ENCODE measurements at places on chromosomes 6 and 20.

DNA sequence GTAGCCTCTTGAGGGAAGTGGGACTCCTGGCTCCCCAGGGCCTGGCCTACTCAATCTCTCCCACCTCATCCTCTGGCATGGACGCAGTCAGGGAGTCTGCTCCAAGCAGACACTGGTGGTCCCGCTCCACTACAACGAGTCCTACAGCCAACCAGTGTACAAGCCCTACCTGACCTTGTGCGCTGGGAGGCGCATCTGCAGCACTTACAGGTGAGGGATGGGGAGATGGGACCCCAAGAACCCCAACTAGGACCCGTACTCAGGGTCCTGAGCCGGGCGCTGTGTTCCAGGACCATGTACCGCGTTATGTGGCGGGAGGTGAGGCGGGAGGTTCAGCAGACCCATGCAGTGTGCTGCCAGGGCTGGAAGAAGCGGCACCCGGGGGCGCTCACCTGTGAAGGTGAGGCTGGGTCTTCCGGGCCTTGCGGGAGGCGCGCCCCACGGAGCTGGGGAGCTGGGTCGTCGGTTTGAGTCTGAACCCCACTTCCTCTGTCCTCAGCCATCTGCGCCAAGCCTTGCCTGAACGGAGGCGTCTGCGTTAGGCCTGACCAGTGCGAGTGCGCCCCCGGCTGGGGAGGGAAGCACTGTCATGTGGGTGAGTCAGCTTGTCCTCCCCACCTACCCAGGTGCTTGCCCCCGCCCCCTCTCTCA is 2.1 kb downstream of the EGFL8 start:
- no peak for DNase-seq

- DNase-seq: no peak
Observed at GRCh38 chr6:73766040-73766439, 70.0 kb downstream of the CD109 start.

DNA sequence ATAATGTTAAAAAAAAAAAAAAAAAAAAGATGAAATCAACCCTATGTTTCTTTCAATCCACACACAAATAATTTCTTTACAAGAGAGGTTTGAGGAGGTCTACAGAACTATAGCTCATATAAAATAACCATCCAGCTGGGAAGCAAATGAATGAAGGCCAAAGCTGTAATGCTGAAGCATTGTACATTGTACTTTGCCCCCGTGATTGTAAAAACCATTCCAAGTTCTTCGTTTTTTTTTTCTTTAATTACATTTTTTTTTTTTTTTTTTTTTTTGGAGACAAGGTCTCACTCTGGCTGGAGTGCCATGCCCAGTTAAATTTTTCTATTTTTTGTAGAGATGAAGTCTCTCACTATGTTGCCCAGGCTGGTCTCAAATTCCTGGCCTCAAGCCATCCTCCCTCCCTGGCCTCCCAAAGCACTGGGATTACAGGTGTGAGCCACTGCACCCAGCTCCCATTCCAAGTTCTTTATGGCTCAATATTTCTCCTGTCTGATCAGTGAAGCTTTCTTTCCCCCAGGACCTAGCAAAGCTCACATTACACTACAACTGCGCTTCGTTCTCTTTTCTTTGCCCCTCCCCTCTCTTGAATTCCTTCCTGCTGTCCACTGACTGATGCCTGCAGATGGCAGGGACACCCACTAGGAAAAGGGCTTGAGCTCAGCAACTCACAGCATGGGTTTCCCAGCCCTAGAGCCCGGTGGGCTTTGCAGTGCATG is 53.0 kb upstream of the NOP56 start:
- no peak for DNase-seq

GRCh38 chr6:35810971-35811698 is 6.0 kb downstream of the LHFPL5 start:
- DNase-seq: no peak

- DNase-seq: no peak
Observed at GRCh38 chr6:34916348-34916967, 27.4 kb downstream of the ANKS1A start.

DNA sequence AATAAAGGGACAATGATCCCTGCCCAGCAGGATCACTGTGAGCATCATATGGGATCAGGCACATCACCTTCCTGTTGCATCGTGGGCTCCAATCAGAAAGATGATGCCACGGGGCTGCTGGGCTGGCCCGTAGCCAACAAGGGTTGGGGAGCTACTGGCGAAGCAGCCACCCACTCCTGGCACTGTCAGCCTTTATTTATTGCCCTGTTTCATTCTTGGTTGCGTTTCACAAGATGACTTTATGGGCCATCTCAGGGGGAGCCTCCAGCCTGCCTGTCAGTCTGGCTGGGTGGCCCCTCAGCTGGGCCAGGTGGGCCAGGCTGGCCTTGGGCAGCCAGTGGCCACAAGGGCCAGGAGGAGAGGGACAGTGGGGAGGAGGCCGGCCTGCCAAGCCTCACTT is 17.3 kb downstream of the VSTM2L start:
- peak; percentile 13 for DNase-seq

DNA sequence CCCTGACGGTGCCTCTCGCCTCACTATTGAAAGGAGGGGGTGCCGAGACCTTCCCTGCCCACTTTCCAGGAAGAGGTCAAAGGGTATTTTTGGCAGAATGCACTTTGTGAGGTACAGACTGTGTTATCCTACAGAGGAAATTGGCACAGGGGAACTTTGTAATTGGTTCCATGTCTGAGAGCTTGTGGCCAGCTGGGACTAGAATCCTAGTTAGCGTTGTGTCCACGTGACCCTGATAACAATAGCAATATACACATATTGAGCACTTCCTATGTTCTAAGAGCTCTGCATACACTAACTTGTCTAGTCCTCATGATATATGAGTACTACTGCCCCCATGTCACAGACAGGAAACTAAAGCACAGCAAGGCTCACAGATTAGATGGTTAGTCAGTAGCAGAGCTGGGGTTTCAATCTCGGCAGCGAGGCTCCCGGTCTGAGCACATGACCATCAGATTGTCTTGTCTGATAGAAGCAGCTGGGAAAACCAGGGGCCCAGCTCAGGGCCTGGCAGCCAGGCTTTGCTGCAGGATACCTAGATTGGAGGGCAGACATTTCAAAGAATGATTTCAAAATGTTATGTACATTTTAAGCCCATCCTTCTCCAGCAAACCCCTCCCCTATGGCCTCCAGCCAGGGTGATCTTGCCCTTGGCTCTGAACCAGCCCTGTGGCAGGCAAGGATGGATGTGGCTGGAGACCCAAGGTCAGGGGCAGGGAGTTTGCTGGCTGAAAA is 1.4 kb downstream of the MAPK13 start:
- peak; percentile 59 for DNase-seq

- DNase-seq: no peak
Observed at GRCh38 chr6:92201618-92202017, 1217.7 kb downstream of the EPHA7 start.

DNA sequence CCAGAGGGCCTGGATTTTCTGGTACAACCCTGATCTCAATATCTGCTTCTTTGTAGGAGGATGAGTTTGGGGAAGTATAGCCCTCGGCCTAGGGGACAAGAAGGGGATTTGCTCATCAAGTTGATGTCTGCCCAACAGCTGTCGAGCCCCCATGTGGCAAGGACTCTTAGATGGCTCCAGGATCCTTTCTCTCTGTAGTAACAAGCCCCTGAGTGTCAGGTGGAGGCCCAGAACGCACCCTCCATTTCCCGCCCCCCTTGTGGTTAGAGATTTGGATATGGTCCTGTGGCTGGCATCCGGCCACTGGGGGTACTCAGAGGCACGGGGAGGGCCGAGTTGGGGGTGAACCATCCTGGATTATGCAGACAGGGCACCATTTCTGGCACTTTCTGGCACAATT is 50.1 kb downstream of the CTCFL start:
- DNase-seq: no peak

All from NCI-H2081 (cell line).